Activated naive CD4-positive, alpha-beta T cell treated with anti-CD3 and anti-CD28 coated beads for 36 hours (primary cell): ENCODE measurements at places on chromosomes 3 and 15.

DNA sequence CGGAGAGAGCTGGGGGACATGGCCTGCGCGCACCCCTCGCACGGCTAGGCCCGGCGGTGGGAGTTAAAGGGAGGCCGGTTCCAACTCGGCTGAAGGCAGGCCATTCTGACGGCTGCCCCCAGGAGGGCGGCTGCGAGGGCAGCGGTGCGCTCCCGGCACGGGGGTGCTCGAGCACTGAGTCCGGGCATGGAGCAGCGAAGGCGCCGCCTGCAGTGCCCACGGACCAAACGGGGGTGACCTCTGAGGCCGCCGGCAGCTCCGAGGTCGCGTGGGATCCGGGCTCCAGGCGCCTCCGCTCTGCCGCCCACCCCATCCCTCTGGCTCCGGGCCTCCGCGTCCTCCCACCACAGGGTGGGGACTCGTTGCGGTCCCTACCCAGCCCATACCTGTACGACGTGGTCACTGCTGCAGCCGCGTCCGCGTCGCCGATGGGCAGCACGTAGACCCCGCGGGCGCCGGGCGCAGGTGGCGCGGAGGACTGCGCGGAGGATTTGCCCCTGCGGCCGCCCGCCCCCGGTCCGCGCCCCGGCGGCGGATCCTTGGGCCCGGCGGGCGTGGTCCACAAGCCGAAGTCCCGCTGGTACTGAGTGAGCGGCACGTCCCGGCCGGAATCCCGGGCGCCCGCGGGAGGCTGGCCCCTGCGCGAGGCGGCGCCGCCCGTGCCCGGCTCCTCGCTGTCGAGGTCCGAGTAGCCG, 469 bp downstream of the MAP6D1 start:
- DNase-seq, result peak; percentile 22

- peak; percentile 44 for DNase-seq
These were observed 2.7 kb upstream of the CRELD1 start for GRCh38 chr3:9930804-9931418.

DNA sequence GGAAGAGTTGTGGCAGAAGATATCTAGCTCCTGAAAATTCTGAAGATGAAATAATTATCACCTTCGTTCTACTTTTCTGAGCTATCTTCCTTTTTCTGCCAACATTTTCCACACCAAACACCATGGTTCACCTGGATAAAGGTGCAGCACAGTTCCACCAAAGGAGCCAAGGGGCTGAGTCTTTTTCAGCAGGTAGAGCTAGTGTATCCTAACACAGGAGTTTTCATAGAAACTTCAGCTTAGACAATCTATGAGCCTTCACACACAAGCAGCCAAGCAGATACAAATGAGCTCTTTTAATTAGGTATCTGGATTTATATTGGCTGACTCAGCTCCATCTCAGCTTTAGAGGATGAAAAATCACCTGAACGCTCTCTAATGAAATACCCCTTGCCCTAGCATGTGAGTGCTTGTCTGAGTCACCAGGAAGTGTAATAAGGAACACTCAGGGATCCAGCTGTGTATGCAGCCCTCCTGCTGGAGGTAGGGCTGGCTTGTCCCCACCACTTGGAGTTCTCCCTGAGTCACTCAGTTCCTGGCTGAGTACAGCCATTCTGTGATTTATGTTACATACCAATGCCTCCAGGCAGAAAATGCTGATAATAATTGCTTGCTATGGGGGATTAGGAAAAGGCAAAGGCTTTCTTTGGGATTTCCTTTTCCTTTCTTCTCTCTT, 385.7 kb downstream of the LSAMP start:
- no peak for DNase-seq

GRCh38 chr15:78938658-78939488, 6.0 kb downstream of the CTSH start:
- DNase-seq, result peak; percentile 18

DNA sequence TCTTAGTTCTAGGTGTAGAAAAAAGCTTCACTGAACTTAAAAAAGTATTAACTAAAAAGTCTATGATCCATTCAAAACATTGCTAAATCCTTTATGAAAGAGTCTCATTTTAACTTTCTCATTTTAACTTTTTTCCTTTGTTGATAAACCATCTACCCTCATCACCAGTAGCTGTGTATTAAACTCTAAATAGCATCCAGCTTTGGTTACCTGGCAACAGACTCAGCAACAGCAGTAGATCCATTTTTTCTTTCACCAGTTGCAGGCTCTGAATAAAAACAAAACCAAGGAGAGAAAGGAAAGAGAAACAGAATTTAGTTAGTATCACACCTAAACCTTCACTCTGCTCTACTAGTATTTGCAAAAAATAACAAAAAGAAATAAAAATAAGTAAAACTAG, 51.6 kb downstream of the TP53BP1 start:
- peak; percentile 49 for DNase-seq

GRCh38 chr3:31802981-31803740, 177.9 kb downstream of the OSBPL10 start:
- no peak for DNase-seq

GRCh38 chr3:128681369-128681829, 30.8 kb upstream of the RPN1 start:
- DNase-seq, result no peak

DNA sequence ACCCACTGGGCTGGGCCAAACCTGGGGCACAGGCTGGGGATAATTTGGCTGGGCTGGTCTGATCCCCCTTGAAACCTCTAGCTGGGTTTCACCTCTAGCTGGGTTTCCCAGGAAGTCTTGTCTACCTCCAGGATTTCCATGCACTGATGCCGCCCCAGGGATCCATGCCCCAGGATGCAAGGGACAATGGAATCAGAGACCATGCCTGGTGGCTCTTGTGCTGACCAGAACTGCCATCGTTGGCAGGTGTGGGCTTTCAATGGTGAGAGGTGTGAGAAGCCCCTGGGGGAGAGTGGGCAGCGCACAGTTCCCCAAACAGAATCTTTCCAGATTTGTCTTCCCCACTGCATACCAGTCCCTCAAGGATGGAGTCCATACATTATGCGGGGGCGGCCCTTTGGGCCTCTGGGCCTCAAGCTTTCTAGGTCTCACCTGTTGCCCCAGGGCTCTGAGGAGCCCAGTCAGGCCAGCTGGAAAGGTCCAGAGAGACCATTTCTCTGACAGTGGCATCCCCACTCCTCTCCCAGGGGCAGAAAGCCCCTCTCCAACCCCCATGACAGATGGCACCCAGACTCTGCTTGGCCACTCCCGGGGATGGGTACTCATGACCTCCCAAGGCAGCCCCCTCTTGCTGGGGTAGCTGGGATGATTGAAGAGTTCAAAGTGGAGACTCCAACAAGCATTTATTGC, 35.4 kb downstream of the EPHB3 start:
- DNase-seq, result no peak

- no peak for DNase-seq
These were observed 48.1 kb downstream of the ALCAM start for GRCh38 chr3:105414841-105415240.

DNA sequence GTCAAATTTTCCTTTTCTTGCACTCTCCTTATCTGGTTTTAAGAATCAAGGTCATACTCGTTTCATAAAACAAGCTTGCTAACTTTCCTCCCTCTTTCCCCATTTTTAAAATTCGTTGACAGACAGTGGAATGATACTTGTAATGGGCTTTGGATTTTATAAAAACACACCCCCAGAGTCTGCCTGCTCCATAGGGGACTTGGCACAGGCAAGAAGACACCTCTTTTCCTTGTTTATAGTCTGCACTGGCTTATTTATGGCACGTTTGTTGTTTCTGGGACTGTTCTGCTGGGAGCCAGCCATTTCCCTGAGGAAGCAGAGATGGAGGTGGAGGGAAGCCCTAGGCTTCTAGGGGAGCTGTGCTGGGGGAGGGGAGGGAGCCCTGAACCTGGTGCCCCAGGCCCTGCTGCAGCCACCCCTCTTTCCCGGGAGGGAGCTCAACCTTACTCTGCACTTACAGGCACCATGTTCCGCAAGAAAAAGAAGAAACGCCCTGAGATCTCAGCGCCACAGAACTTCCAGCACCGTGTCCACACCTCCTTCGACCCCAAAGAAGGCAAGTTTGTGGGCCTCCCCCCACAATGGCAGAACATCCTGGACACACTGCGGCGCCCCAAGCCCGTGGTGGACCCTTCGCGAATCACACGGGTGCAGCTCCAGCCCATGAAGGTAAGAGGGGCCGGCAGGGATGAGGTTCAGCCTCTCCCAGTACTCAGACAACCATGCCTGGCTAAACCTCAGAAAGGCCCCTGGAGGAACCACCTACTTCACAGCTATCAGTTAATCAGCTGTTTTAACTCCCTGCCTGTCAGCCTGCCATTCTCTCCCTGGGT, 18.3 kb downstream of the ANKRD63 start:
- no peak for DNase-seq

DNA sequence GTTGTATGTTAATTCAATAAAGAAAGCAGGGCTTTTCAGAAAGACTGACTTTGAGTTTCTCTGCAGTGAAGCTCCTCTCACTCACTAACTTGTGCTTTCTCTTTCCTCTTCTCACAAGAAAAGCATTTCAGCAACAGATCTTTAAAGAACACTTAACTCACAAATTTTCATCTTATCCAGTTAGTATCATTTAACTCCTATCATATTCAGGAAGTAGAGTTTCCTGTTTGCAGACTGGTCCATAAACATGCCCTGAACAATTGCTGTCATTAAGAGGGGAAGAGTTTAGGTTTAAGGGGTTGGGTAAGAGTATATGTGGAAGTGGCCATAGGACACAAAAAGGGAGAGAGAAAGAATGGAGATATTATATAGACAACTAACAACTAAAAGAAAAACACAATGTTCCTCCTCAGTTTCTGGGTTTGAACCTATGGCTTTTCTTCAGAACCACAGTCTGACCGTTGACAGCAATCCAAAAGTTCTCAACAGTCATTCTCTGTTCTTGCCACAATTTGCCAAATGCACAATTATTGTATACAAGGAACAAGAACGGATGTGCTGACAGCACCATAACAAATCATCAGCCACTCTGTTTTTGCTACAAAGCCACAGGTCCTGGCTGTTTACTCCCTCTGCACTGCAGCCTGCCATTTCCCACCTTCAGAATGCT, 63.9 kb downstream of the CHAC1 start:
- DNase-seq, result no peak

DNA sequence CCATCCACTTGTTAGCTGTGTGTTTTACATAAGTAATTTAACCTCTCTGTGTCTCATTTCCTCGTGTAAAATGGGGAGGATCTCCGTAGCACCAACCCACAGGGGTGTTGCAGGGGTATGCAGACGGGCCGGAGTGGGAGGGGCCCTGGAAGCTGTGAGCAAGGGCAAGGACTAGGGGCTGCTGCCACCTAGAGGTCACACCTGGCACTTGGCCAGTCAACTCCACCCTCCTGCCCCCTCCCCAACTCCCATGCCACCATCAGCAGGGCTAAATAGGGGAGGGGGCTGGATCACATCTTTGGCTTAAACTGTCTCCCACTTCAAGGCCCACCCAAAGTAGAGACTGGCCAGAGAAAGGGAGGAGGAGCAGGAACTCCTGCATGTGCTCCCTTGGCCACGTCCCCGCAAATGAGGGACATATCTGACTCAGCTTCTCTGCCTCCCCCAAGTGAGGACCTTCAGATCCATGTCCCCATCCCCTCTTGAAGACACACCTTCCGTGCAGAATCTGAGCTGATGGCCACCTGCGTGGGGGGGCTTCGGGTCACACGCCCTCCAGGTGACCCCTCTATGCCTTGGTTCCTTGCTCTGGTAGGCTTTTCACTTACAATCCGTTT, 2.6 kb downstream of the CCDC9B start:
- DNase-seq, result peak; percentile 82

- peak; percentile 59 for DNase-seq
These were observed 169.5 kb downstream of the ATP10A start for GRCh38 chr15:25693321-25694238.

GRCh38 chr3:32352563-32352962, 39.1 kb upstream of the CMTM7 start:
- no peak for DNase-seq

- no peak for DNase-seq
These were observed 107.6 kb downstream of the FILIP1L start for GRCh38 chr3:100006570-100007271.

DNA sequence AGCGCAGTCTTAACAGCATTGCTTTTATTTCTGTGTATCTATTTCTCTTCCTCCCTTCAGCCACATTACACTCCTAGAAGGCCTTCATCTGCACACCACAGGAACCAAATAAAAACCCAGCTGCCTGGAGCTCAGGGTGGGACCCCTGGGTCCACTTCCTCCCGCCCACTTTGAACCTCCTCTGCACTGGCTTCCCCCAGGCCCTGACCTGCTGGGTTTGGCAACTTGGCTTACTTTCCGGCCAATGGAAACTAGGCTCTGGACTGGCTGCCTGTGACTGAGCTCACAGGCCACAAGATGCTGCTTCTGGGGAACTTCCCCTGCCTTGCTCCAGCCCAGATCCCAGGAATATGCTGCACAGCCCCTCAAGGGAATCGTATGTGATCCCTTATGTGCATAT, 89.8 kb downstream of the SEMA5B start:
- DNase-seq, result no peak

- no peak for DNase-seq
These were observed 696.9 kb downstream of the ZNF385D start for GRCh38 chr3:21054064-21054463.

DNA sequence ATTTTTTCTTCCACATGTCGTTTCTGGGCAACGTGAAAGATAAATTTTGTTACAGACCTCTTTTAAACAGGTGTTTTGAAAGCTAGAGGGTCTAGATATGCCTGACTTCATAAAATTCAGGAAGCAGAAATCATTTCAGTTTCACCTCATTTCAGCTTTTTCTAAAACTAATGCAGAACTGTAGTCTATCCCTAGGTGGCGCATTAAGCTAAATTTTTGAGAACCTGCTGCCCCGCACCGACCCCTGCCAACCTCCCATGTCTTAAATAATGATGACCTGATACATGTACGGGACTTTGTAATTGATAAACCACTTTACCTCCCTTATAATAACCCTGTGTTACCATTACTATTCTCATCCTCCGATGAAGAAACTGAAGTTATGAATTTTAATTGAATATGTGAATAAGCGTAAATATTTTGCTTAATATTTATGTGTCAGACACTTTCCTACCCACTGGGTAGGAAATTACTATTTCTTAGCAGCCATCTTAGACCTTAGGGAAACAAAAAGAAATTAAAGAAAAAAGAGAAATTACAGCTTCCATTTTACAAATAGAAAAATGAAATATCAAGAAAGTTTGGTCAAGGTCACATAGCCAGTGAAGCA, 78.7 kb upstream of the GCNT3 start:
- peak; percentile 39 for DNase-seq

- no peak for DNase-seq
These were observed 489.1 kb upstream of the CFAP20DC start for GRCh38 chr3:59538753-59539432.

DNA sequence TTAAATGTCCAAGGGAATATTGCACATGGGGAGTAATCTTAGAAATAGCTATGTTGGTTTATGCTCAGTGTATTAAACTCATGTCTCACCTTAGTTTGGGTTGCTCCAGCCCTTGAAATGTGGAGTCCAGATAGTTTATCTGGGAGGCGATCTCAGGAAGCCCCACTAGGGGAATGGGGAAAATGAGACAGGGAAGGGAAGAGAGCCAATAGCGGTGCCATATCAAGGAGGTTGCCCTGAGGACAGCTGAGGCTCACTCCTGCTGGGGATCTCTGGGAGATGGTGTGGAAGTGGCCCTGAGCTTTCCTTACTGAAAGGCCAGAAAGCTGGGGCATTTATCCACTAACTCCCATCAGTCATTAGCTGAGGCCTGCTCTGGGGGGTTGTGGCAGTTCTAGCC, 43.3 kb upstream of the POLR2M start:
- DNase-seq, result no peak
